ENCODE measurements at places on chromosomes 16 and 17.

GRCh38 chr17:82930924-82931698 lies 91.3 kb upstream of the ZNF750 start:
- DNase-seq, result no peak

DNA sequence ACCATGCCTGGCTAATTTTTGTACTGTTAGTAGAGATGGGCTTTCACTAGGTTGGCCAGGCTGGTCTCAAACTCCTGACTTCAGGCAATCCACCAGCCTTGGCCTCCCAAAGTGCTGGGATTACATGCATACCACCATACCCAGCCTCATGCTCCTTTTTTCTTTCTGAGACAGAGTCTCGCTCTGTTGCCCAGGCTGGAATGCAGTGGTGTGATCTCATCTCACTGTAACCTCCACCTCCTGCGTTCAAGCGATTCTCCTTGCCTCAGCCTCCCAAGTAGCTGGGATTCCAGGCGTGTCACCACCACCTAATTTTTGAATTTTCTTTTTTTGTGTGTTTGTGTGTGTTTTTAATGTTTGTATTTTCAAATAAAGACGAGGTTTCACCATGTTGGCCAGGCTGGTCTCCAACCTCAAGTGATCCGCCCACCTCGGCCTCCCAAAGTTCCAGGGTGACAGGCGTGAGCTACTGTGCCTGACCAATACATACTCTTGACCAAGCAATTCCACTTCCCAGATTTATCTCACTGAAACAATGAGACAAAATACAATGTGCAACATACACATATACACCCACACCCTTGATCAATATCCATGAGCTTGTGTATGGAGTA lies 5.0 kb downstream of the GRB2 start:
- no peak for DNase-seq

GRCh38 chr17:77723071-77723908 lies 235.2 kb upstream of the TNRC6C start:
- DNase-seq, result no peak

DNA sequence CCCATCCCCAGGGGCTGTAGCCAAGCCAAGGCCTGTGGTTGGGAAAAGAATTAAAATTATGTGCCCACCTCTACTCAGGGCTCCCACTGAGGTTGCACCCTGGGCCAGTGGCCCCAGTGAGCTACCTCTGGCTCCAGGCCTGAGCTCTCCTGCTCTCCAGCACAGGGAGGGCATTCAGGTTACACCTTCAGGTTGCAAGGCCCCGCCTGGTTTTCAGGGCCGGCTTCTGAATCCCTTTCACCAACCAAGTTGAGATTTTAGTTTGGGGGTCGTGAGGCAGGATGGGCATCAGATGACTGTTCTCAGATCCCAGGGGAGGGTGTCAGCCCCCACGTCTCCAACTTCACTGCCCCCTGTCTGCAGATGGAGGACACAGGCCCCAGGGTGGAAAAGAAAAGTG lies 8.0 kb upstream of the KATNB1 start:
- DNase-seq, result no peak

- peak; percentile 70 for DNase-seq
Measured at GRCh38 chr17:29116804-29117753, 63.1 kb downstream of the MYO18A start.

- DNase-seq, result no peak
Measured at GRCh38 chr16:75074920-75075687, 41.5 kb downstream of the LDHD start.

DNA sequence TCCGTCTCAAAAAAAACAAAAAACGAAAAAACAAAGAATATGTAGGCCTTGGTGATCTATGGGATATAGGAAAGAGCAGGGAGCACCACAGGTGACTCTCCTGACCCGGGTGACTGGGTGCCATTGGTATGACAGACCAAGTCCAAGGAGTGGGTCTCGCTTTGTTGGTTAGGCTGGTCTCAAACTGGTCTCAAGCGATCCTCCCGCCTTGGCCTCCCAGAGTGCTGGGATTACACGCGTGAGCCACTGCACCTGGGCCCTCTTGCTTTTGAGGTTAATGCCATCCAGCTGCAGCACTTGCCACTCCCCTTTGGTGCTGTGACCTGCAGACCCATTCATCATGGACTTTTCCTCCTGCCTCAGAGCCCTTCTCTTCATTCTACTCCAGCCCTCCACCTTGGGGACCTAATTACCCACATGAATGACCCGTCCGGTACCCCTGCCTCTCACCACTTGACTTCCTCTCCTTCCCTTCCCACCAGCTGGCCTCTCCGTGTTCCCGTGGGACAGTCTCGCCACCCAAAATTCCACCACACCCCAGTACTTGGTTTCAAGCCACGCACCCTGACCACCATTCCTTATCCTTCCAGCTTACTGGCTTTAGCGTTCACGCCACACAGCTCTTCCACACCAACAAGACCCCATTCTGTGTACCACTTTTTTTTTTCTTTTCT lies 3.2 kb upstream of the UBE2G1 start:
- no peak for DNase-seq

GRCh38 chr16:5506021-5506420 lies 408.4 kb upstream of the EEF2KMT start:
- DNase-seq, result no peak

DNA sequence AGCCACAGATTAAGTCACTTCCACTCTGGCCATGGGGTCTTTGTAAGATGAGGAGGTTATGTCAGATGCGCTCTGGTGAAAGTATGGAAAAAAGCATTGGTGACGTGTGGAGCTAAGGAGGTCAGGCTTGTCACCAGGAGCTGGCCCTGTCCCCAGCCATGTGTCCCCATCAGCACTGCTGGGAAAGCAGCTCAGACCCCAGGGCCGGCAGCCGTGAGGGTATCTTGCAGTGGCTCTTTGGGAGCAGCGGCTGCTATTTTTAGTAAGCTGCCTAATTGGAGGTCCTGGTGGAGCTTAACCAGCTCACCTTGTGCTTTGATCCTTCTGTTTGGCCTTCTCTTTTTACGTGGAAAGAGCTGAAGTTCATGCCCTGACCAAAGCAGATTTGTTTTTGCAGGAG lies 60.9 kb downstream of the MPRIP start:
- no peak for DNase-seq

- DNase-seq, result no peak
Measured at GRCh38 chr16:67238806-67239470, 8.3 kb downstream of the FHOD1 start.

DNA sequence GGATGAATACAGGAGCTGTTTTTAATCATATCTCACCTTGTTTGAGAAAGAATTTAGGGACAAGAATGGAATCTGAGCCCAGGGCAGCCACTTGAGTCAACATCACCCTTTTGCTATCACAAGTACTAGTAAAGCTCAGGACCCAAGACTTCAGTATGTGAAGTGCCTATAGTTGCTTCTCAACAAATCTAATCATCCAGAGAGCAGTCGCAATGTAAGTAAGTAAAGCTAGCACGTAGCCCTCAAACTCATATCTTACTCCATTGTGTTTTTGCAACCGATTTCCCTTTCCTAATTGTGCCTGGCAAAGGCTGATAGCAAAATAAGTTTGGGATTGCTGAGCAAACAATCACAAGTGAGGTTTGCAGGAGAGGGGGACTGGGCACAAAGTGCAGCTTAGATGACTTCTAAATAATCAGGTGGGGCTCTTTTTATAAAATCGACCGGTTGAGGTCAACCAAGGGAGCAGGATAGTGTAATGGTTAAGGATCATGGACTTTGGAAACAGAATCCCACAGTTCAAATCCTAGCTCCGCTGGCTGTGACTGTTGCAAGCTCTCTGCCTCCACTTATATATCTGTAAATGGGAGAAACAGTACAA lies 13.0 kb downstream of the TOB1 start:
- DNase-seq, result no peak

GRCh38 chr16:3152277-3152990 lies 17.6 kb downstream of the ZNF213 start:
- DNase-seq, result no peak

DNA sequence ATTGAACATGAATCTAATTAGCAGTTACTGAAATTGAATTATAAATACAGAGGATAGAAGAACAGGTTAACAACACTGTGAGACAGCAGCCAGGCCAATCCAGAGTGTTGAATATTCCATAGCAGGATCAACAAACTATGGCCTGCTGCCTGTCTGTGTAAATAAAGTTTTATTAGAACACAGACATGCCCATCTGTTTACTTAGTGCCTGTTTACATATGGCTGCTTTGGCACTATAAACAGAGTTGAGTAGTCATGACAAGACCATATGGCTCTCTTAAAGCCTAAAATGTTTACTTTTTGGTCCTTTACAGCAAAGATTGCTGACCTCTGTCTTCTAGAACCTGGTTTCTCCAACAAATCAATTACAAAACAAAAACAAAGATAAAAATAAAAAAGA lies 115.4 kb upstream of the CDC42EP4 start:
- no peak for DNase-seq

DNA sequence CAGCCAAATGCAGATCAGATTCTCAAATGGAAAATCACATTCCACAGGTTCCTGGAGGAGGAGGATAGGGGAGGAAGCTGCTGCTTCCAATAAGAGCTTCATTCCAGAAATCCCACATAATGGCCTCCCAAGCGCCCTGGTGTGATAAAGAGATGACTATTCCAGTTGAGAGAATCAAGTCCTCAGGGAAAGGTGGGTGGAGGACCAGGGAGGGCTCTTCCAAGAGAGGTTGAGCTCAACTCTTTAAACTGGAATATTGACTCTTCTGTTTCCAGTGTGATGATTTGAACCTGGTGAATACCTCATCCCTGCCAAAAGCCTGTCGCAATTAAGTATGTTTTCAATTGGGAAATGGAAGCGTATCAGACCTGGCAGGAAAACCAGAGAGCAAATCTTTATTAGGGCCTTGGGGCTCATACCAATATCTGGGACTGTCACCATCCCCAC lies 81.4 kb upstream of the DYNLRB2 start:
- no peak for DNase-seq

DNA sequence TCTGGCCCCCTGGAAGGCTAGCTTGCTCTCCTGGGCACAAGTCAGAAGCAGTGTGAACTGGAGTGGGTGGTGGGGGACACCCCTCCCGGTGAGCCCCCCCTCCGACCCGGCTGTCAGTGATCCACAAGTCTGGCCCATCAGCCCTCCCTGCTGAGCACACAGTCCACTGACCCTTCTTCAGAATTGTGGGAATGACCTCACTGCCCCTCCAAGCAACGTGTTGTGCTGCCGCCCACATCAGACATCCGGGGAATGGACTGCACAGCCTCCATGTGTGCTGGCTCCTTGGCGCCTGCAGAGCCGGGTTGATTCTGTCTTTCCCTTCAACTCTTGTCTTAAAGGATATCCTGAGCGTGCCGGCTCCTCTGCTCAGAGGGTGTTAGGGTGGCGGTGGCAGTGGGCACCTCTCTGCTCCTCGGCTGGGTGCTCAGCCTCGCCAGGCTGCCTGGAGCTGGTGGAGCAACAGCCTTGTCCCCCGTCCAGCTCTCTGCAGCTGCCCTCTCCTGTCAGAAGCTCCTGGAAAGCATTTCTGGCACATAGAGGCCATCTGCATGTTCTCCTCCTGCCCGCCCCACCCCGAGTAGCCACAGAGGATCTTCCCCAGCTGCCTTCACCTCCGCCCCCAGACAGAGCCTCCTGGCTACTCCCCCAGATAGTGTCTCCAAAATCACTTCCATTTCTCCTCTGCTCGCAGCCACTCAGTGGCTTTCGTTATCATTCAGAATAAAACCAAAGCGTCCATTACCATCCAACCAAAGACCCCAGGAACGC lies 19.8 kb downstream of the NPTX1 start:
- DNase-seq, result no peak

DNA sequence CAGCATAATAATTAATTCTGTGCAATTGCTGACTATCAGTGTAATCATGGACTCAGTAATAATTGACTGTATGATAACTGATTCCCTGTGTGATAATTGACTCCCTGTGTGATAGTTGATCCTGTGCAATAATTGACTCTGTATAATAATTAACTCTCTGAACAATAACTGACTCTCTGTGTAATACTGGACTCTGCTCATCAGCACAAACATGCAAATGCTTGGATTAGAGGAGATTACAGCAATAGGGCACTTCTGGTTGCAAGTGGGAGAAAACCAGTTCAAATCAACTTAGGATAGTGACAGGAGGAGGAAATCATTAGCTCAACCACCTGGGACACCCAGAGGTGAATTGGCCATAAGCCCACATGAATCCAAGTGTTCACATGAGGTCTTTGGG lies 582.1 kb downstream of the RBFOX1 start:
- no peak for DNase-seq

DNA sequence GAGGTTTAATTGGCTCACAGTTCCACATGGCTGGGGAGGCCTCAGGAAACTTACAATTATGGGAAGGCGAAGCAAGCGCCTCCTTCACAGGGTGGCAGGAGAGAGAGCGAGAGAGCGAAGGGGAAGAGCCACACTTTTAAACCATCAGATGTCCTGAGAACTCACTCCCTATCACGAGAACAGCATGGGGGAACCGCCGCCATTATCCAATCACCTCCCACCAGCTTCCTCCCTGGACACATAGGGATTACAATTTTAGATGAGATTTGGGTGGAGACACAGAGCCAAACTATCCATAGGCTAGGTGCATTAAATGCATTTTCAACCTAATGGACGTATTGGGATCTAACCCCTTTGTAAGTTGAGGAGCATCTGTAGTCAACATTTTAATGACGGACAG lies 4.9 kb upstream of the ANKRD40 start:
- DNase-seq, result no peak

DNA sequence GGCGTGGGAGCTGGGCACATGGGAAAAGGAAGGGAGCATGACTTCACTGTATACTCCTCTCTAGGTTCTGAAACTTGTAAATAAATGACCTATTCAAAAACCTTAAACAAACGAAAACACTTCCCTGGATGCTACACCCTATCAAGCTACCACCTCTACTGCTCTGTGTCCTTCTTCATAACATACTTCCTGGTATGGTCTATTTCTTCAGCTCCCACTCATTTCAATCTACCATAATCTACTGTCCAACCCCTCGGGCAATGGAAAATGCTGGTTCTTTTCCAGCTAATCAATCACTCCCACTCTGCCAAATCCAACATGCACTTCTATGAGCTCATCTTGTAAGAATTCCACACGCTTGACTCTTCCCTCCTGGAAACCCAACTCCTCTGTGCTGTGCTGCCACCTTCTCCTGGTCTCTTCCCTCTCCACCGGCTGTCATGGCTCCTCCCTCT lies 42.4 kb downstream of the AMFR start:
- DNase-seq, result no peak

- DNase-seq, result no peak
Measured at GRCh38 chr17:20028443-20028842, 19.3 kb downstream of the SPECC1 start.

GRCh38 chr16:52758473-52758855 lies 211.5 kb upstream of the TOX3 start:
- DNase-seq, result no peak

- peak; percentile 32 for DNase-seq
Measured at GRCh38 chr16:8173111-8173644, 417.1 kb downstream of the TMEM114 start.

DNA sequence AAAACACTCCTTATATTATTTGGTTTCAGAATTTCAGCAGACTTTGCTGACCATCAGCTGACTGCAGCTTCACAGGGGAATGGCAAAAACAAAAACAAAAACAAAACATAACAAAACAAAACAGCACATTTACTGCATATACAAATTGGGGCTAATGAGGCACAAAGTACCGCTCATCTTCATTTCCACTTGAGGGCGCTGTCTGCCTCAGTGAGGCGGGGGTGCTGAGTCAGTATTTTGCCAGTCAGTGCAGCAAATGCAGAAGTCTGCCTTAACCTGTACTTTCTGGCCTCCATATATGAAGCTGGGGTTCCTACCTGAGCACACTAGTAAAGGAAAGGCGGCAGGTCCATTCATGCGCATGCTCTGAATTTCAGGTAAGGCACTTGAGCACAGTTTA lies 13.5 kb upstream of the DYNLRB2 start:
- no peak for DNase-seq

Measured in D721Med (cell line).